Spinal cord (tissue), 10 donors: ENCODE measurements at places on chromosomes 1 and 21. TPM values are rescaled to one million over a fixed set of nuclear protein-coding genes. Genes with fewer than 3 reads are reported as not detected.

The PLPPR4 gene
- total RNA-seq = 13.1 TPM

The FAM43B gene
- 3.0 TPM for total RNA-seq

The TLCD4 gene
- 29.8 TPM for total RNA-seq

The HSD3B2 gene
- not detected for total RNA-seq

The TTC22 gene
- total RNA-seq = 0.59 TPM

The RRP1B gene
- 19.5 TPM for total RNA-seq

The DENND4B gene
- 18.9 TPM for total RNA-seq

The ACOT11 gene
- total RNA-seq = 19.7 TPM

The RPE65 gene
- total RNA-seq = 4.0 TPM

The MFAP2 gene
- total RNA-seq = 168 TPM

The GBP3 gene
- 7.9 TPM for total RNA-seq

The AADACL3 gene
- not detected for total RNA-seq

The BACE2 gene
- 33.5 TPM for total RNA-seq

The DISP3 gene
- 8.3 TPM for total RNA-seq

The OR2M3 gene
- total RNA-seq = 0.06 TPM

The C1orf185 gene
- not detected for total RNA-seq

The TNFAIP8L2 gene
- 5.5 TPM for total RNA-seq

The TMOD4 gene
- total RNA-seq = not detected

The OR2L2 gene
- 0.50 TPM for total RNA-seq

The IVL gene
- total RNA-seq = not detected

The PRR9 gene
- total RNA-seq = not detected

The APCS gene
- not detected for total RNA-seq

The DCDC2B gene
- not detected for total RNA-seq

The NDUFS2 gene
- total RNA-seq = 155 TPM

The NECAP2 gene
- 45.3 TPM for total RNA-seq

The COP1 gene
- 51.6 TPM for total RNA-seq

The LHX8 gene
- not detected for total RNA-seq

The BMP8B gene
- 12.0 TPM for total RNA-seq

The ARHGAP30 gene
- 4.2 TPM for total RNA-seq
